WTC11 (cell line): ENCODE measurements at places on chromosomes 11 and 22.

GRCh38 chr11:68659158-68659921 lies 25.0 kb upstream of the GAL start:
- DNase-seq = no peak

DNA sequence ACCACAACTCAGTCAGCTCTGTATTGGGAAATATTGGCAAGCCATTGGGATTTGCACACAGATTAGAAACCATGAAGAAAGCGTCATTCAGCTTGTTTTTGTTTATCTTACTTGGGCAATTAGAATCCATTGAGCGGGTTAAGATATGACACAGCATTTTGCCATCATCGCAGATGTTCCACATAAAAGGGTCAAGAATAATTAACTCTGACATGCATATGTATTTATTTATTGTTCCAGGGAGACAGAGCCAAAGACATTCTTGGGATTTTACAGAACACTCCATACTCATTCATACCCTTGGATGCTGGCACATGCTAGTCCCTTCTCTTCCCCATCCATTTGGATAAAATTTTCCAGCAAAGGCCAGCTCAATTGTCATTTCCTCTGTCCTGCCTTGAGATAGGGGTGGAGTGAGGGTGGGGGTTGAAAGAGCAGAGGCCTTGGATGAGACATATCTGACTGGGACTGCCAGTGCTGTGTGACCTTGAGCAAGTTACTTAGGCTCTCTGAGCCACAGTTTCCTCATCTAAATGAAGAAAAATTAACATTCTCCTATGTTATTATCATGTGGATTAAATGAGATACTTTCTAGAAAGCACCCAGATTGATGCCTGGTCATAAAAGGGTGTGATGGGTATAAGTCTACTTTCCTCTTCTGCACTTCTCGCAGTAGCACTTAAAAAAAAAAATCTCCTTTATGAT lies 179.7 kb downstream of the RRAS2 start:
- DNase-seq = no peak

- DNase-seq = no peak
Observed at GRCh38 chr22:25403811-25404471, 160.5 kb upstream of the GRK3 start.

DNA sequence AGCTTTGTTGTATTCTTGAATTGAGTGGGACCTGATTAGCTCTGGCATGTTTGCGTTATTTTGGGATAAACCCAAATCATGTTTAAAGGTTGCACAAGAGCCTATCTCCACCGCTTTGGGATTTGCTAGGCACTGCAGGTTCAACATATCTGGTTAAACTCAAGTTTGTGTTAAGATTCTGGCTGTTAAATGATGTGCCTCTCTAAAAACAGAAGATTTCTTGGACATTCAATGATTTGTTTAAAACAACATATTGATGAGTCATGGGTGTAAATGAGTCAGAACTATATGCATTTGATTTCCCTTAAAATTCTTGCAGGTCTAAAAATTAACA lies 67.4 kb downstream of the AMOTL1 start:
- DNase-seq = no peak

DNA sequence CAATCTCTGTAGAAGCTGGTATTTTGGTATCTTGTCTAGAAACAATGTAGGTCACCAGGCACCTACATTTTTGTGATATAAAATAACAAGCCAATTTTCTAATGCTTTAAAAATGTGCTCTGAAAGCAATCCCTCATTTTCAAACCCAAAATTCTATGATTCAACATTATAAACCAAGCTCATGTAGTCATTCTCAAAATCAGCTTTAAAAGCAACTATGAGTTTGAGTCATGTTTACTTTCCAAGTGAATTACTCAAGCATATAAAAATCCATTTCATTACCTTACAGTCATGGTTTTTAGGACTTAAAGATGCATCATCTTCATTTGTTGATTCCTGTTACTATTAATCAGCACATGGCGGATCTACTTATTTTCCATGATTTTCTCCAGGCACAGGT lies 216.4 kb downstream of the GRM5 start:
- DNase-seq = no peak

DNA sequence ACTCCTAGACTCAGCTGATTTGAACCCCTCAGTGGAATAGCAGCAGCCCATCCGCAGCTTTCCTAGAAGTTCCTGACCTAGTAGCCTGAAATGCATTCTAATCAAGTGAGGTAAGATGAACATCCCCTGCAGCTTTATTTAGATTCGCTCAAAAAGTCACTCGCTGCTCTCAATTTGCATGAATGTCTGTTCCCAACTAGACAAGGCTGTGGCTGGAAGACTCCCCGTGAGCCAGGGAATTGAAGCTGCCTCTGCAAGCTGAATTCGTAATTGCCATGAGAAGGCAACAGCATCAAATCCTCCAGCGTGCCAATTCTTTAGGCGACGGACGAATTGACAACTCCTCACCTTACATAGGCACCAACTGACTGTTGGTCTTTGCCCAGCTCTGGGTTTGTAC lies 17.1 kb upstream of the SCN3B start:
- no peak for DNase-seq

DNA sequence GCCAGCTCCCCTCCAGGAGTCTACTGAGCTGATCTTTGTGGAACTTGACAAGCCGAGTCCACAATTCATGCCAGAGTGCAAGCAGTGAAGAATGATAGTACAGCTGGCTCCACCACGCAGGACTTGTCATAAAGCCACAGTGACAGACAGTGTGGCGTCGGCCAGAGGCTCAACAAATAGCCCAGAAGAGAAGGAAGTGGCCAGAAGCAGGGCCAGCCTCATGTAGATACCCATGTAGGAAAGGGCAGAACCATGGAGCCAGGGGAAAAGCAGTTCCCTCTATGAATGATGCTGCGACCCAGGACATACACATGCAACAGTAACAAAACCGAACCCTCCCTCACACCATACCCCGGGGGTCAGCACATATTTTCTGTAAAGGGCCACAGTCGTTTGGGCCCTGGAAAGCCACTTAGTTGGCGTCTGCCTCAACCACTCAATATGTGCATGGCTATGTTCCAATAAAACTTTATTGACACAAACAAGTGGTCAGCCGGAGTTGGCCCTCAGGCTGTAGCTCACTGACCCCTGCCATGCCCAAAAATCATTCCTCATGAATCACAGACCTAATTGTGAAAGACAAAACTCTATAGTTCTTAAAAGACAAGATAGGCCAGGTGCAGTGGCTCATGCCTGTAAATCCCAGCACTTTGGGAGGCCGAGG lies 161.4 kb downstream of the BRD1 start:
- DNase-seq = no peak

- no peak for DNase-seq
Observed at GRCh38 chr11:4381901-4382300, 11.6 kb downstream of the TRIM21 start.

DNA sequence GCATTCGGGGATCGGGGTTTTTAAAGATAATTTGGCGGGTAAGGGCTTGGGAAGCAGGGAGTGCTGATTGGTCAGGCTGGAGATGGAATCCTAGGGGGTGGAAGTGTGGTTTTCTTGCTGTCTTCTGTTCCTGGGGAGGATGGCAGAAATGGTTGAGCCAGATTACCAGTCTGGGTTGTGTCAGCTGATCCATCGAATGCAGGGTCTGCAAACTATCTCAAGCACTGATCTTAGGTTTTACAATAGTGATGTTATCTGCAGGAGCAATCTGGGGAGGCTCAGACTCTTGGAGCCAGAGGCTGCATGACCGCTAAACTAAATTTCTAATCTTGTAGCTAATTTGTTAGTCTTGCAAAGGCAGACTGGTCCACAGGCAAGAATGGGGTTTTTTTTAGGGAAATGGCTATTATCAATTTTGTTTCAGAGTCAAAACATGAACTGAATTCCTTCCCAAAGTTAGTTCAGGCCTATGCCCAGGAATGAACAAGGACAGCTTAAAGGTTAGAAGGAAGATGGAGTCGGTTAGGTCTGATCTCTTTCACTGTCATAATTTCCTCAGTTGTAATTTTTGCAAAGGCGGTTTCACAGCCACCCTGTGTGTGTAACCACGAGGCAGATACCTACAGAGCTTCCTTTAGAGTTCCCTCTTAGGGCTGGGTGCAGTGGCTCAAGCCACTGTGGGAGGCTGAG lies 10.2 kb downstream of the SCGB1A1 start:
- DNase-seq = no peak

GRCh38 chr11:19164230-19164855 lies 37.4 kb downstream of the CSRP3 start:
- DNase-seq = no peak

DNA sequence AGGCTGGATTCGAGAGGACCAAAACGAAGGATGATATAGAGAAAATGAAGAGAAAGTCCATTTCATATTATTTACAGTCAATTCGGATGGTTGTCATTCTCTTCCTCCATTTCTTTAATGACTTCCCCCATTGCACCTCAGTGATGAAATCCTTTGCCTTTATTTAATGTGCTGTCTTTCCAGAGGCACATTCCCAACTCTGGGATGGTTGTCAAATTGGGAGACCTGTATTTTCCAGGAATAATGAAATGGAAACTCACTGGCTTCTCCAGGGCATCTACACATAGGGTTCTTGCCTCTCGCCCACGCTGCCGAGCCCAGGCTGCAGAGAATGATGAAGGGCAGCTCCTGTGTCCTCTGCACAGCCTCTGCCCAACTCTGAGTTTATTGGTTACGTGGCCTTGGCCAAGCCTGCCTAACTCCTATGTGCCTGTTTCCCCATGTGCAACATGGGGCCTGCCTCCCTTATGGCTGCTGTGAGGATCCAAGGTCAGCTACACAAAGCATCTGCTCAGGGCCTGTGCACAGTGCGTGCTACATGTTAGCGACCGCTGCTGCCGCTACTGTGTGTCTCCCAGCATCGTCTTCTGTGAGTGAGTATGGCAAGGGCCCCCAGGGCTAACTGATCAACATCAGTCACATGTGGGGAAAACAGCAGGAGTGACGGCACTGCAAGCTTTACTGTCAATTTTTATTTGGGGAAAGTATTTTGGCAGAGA lies 81.5 kb upstream of the BID start:
- DNase-seq = no peak

DNA sequence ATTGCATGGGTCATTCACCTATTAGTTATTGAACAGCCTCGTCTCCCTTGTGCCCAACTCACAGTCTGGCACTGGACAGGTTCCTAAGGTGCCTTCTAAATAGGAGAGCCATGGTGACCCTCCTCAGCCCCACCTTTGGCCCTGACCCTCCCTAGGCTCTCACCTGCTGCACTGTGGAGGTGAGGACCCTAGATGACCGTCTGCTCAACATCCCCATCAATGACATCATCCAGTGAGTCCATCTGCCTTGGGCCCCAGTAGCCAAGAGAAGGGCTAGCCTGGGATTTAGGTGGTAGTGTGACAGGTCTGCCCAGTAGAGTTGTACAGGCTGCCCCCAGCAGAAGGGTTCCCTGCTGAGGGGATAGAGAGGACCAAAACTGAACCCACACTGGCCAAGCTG lies 13.6 kb downstream of the UCP2 start:
- DNase-seq = no peak

DNA sequence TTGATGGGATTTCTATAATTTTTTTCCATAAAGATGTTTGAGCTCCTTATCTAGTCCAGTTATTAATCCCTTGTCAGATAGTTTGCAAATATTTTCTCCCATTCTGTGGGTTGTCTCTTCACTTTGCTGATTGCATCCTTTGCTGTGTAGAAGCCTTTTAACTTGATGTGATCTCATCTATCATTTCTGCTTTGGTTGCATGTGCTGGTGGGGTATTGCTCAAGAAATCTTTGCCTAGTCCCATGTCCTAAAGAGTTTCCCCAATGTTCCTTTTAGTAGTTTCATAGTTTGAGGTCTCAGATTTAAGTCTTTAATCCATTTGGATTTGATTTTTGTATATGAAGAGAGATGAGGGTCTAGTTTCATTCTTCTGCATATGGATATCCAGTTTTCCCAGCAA lies 1.7 kb upstream of the IL2RB start:
- DNase-seq = no peak

- no peak for DNase-seq
Observed at GRCh38 chr22:42236848-42237247, 33.6 kb downstream of the TCF20 start.

- DNase-seq = no peak
Observed at GRCh38 chr22:38524429-38524828, 18.3 kb upstream of the DDX17 start.

DNA sequence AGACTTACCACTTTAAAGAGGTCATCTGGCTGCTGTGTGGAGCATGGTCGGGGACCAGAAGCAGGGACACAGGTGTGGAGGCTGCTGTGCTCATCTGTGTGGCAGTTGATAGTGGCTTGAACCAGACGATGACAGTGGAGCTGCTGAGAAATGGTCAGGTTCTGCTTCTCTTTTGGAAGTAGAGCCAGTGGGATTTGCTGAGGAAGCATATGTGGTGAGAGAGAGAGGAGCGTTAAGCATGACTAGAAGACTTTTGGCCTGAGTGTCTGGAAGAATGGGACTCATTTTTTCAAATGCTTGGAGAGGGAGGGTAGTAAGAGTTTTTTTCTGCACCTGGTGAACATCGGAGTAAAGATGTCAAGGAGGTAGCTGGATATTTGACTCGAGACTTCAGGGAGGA lies 12.5 kb upstream of the SREBF2 start:
- DNase-seq = no peak

DNA sequence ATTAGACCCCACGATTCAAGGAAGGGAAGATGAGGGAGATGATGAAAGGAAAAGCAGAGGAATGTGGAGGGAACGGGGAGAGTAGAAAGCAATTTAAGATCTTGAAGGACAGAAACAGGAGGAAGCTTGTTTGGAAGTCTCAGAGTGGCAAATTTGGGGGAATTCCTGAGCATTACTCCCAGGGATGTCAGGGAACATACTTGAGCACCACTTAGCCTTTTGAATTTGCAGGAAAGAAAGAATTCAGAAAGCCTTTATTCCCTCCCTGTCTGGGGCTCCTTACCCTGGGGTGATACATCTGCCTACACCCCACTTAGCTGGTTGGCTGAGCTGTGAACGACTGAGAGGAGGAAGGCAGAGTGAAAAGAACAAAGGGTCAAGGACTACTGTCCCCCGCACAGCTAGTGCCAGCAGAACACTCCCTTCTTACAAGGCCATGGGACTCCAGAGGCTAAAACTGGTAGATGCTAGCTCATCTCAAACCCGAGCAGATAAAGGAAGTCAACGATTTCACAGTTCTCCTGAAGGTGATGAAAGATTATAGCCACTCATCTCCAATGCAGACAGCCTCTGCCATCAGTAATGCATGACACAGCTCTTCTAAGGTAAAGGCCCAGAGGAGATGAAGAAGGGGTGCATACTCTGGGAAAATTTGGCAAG lies 84.0 kb upstream of the AKIP1 start:
- no peak for DNase-seq

DNA sequence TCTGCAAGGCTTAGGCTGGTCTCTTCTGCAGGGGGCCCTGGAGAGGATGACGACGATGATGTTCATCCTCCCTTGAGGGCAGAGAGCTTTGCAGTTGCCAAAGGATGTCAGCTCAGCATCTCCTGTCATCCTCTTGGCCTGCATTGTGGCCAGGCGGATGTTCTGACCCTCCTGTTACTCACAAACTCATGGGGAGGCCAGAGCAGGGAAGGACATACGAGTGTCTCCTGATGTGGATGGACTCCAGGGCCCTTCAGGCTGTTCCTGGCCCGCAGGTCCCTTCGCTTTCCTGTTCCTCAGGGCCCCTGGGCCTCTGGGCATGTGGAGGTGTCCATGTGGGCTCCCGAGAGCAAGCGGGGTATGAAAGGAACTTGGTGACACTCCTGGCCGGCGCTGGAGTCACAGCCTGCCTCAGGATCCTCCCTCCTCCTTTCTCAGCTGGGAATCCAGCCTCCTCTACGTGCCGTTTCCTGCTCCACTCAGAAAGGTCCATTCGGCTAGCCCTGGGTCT lies 8.5 kb downstream of the ADORA2A start:
- no peak for DNase-seq
